AG08395 (cell line): ENCODE measurements at places on chromosomes 5 and 9.

GRCh38 chr5:428754-429452 lies 14.1 kb upstream of the EXOC3 start:
- DNase-seq: no peak

DNA sequence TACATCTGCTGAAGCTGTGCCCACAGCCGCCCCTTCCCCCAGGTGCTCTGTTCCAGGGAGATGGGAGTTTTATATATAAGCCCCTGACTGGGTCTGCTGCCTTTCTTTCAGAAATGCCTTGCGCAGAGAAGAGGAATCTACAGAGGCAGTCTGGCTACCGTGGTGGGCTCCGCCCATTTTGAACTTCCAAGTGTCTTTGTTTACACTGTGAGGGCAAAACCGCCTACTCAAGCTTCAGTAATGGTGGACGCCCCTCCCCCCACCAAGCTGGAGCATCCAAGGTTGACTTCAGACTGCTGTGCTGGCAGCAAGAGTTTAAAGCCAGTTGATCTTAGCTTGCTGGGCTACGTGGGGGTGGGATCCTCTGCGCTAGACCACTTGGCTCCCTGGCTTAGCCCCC lies 41.3 kb downstream of the RANBP17 start:
- no peak for DNase-seq

- DNase-seq: no peak
Measured at GRCh38 chr5:6904860-6905259, 191.6 kb downstream of the TENT4A start.

DNA sequence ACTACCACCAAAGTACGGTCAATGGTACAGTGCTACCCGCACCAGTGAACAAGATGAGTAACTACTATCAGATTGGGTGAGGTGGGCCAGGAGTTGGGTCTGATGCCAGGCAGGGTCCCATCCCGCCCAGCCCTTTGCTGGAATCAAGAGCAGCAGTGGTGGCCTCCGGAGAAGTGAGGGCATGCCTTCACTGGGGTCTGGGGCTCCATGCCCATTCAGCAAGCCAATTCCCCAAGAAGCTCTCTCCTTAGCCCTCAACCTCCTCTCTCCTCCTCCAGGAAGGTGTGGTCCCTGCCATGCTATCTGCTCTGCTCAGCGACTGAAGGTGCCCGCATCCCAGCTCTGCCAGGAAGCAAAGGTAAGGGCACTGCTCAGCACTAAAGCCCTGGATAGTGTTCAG lies 62.7 kb upstream of the CPLX2 start:
- DNase-seq: no peak

- no peak for DNase-seq
Measured at GRCh38 chr5:132464156-132464939, 26.2 kb downstream of the IRF1 start.

- peak; percentile 15 for DNase-seq
Measured at GRCh38 chr9:1051584-1052275, 1.6 kb downstream of the DMRT2 start.

- peak; percentile 92 for DNase-seq
Measured at GRCh38 chr9:121902461-121903135, 190.5 kb downstream of the TTLL11 start.

- DNase-seq: no peak
Measured at GRCh38 chr5:180103487-180104167, 32.1 kb upstream of the RNF130 start.

DNA sequence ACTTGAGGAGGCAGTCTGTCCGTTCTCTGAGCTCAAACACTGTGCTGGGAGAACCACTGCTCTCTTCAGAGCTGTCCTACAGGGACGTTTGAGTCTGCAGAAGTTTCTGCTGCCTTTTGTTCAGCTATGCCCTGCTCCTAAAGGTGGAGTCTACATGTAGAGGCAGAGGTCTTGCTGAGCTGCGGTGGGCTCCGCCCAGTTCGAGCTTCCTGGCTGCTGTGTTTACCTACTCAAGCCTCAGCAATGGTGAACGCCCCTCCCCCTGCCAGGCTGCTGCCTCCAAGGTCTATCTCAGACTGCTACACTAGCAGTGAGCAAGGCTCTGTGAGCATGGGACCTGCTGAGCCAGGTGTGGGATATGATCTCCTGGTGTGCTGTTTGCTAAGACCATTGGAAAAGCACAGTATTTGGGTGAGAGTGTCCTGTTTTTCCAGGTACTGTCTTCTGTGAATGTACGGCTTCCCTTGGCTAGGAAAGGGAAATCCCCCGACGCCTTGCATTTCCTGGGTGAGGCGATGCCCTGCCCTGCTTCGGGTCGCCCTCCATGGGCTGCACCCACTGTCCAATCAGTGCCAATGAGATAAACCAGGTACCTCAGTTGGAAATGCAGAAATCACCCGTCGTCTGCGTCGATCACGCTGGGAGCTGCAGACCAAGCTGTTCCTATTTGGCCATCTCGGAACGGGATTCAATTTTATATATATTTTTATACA lies 58.5 kb downstream of the CNTRL start:
- no peak for DNase-seq

DNA sequence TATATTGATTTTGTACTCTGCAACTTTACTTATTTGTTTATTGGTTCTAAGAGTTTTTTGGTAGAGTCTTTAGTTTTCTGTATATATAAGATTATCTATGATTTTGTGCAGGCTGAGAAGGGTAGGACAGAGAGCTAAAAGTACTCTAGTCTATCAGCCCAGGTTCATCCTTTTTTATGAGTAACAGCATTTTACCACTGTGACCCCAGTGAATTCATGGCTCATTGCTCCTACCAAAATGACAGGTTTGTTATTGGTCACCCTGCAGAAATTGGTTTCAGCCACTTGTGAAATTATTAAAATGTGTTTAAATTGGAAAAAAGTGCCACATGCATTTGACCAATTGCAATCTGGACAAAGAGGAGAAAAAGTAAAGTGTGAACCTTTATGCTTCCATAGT lies 421.4 kb upstream of the DAB2 start:
- no peak for DNase-seq

DNA sequence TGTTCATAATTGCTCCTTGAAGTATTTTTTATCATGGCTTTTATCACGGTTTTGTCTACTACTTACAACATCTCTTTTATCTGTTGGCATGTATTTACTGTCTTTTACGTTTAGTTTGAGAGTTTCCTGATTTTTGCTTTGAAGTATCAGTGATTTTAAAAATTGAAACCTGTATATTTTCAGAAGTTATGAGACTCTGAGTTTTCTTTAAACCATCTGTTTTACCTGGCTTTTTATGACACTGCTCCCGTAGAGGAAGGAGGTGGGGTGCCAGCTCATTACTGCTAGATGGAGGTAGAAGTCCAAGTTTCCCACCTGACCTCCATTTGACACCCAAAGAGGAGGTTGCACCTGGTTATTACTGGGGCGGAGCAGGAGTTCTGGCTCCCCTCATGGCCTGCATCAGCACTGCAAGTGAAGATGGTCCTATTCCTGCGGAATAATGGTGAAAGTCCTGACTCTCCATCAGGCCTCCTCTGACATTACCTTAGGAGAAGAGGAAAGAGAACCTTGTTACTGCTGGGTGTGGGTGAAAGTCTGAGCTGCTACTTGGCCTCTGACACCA lies 10.0 kb upstream of the ZNF131 start:
- no peak for DNase-seq

- DNase-seq: no peak
Measured at GRCh38 chr5:14937254-14937653, 65.7 kb upstream of the ANKH start.

DNA sequence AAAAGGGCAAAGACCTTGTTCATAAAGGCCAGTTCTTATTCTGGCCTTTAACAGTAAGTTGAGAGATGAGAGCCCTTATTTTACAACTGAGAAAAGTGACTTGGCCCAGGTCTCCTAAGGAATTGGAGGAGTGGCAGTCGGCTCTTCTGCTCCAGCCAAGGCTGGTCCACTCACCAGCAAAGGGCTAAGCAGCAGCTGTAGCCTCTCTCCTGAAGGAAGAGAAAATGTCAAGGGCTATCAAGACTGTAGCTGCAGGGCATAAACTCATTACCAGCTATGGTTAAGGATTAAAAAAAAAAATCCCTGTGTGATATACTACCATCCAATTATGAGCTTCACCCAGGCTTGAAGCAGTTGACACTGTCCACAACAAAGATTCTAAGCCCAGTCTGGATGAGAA lies 138.6 kb upstream of the RAD23B start:
- no peak for DNase-seq

- peak; percentile 14 for DNase-seq
Measured at GRCh38 chr5:54603372-54603771, 85.8 kb downstream of the SNX18 start.

DNA sequence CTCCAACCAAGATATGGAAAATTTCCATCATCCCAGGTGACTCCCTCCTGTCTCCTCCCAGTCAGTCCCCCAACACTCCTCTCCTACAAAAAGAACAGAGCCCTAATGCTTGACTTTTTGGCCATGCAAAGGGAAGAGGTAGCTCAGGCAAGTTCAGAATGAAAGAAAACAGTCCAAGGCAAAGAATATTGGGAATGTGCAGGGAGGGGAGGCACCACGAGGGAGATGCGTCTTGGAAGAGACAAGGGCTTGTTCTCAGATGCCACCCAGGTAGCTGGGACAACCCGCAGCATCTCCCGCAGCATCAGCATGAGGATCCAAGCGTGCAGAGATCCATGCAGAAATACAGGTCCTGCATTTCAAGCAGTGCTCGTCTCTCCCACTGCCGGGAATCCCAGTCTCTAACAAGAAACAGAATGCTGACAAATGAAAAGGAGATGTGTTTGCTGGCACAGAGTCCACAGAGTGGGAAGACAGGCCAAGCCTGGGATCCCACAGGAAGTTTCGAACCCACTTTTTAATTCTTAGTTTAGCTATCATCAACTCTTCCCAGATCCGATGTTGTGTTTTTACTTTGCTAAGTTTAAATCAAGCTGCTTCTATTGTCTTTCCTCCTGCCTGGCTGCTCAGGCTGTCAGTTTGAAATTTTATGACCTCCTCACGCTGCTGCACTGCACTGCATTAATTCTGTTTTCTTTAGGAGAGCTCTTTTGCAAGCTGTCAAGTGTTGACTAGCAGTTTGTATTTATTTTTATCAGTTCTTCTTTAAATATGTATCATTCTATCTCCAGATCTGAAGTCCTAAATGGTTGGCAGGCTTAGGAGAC lies 86.8 kb upstream of the OSMR start:
- no peak for DNase-seq

- DNase-seq: no peak
Measured at GRCh38 chr5:173735691-173736090, 119.2 kb upstream of the BOD1 start.

- DNase-seq: no peak
Measured at GRCh38 chr9:84107081-84107480, 126.5 kb downstream of the RMI1 start.

DNA sequence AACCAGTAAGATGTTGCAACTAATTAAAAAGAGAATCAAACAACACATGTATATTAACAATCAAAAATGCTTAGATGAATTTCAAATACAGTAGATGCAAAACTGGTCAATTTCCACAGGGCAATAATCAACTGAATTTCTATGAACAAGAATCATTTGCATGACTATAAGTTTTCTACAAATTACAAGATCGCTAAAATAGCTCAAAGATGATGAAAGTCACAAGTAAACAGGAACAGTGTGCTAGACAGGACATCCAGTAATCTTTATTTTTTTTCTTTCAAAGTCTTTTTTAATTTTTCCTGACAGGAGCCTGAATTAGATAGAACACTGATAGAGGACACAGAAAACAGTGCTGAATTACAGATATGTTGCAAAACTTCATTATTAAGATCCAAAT lies 608.2 kb upstream of the DAB2 start:
- no peak for DNase-seq

GRCh38 chr5:35938568-35939227 lies at the start of gene CAPSL:
Gene CAPSL, minus strand, starts transcription at chr5:35938622. Its CDS starts 17,502 bp downstream, at chr5:35921120.
- DNase-seq: peak; percentile 53

DNA sequence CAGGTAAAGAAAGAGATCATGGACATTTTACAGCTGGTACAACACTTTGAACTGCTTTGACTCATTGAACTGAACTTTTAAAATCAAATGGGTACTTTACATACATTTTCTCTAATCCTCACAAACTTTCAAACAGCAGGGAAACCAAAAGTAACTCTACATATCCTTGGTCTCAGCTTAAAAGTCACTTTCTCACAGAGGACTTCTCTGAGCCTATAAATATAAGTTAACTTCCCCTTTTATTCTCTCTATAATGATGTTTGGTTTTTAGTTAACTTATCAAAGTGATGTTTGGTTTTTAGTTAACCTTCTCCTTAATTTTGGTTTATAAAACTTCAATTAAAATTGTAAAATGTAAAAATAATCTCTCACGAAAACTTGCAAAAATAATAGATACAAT lies 209.8 kb downstream of the MCTP1 start:
- DNase-seq: no peak

- DNase-seq: peak; percentile 51
Measured at GRCh38 chr5:9547122-9547947, 1.5 kb upstream of the SEMA5A start.

DNA sequence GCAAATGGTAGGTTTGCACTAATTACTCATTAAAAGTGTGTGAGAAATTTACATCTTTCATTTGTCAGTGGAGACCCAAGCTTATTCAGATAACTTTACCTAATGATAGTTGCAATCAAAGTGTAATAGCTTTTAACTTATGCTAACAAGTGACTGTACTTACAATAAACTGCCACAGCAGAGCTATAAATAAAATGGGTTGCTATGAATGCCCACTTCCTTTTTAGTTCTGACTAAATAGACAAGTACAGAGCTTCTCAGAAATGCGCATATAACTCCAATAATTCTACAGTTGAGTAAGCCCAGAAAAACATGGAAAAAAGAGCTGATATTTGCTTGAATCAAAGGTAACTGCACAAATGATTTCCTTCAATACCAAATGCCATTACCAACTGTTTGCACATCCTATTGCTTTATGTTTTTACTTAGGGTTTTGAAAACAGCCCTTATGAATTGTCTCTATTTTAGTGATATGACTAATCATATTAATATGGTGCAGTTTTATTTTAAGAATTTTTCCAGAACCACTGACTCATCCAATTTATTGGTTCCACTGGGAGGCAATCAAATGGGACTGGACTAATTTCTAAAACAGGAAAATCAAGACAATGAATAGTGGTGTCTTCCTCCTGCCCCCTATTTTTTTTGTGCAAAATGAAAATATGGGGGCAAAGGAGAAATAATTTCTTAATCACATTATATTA lies 84.1 kb downstream of the PPP2R2B start:
- no peak for DNase-seq

DNA sequence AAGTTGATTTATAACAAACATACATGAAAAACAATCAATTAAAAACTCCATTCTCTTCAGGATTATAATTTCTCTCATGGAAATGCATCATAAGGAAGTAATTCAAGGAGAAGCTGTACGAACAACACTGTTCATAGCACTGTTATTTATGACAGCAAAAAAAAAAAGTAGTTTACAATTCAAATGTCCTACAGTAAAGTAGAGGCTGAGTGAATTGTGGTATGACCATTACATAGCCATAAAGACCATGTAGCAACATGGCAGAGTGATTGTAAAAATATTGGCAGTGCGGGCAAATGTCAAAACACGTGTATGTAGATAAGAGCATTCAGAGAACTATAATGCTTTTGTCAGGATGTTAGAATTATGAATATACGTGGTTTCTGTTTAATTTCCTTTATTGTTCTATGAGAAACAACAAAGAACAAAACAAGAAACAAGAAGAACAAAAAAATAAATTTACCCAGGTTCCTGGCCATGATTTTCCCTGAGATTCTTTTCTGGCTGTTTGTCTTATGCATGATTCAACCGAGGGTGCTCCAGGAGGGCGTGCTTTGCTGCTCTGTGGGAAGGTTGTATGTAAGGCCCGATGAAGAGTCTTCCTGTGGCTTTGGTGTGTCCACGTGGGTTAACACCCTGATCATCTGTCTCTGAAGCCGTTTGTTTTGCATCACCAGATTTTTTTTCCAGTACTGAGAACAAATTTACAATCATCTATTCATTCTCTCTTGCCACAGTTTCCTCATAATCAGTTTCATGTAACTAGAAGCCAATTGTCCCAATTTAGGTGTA lies 28.8 kb downstream of the GCNT4 start:
- no peak for DNase-seq
